ENCODE measurements at places on chromosomes 11 and 22. TPM values are rescaled to one million over a fixed set of nuclear protein-coding genes. Genes with fewer than 3 reads are reported as not detected.
A peak's percentile ranks its signal among the peaks of the same experiment; 100 is the strongest.

GRCh38 chr22:37972527-37972926 lies 11.8 kb downstream of the SOX10 start:
- DNase-seq, result no peak

- DNase-seq, result no peak
Measured at GRCh38 chr22:25465949-25466348, 98.5 kb upstream of the GRK3 start.

DNA sequence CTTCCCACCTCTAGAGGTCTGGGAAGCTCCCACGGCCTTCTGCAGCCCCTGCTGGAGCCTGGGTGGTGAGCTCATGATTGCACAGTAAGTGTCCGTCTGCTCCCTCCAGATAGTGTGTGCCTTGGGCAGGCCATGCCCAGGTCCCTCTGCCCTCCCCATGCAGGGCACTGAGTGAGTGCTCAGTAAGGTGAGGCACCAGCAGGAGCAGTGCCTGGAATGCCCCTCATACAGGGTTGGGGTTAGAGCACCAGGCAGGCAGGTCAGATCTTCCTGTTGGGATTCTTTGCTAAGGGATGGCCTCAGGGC lies 50.3 kb downstream of the NAT10 start:
- DNase-seq, result no peak

DNA sequence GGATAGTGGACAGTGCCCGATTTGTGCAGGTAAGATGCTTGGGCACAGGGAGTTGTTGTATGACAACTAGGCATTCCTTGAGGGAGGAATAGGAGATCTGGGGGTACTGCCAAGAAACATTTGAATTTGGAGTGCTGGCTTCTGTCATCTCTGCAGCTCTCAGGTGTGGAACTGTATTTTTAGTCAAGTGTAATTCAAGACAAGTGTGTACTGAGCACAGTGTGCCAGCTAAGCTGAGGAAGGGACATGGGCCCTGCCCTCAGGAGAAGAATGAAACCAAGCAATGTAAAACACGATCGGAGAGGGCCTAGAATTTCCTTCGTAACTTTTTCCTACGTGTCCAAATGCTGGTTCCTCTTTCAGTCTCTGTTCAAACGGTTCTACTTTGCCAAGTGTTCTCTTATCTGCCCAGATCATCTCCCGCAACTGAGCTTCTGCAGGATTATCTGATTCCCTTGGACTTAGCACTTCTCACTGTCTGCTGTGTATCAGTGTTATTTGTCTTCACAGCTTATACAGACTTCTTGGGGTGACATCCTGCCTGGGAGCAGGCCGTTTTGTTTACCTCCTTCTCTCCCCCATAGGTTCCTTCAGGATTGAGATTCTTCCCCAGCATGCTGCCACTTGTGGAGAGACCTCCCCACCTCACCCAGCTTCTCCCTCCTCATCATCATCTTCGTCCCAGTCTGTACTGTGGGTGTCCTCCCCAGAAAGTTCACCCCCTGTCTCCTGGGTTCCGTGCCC lies 27.6 kb downstream of the ART5 start:
- DNase-seq, result peak; percentile 31

The DDIAS gene
- 4.0 TPM for total RNA-seq

The PVALB gene
- not detected for total RNA-seq

- DNase-seq, result no peak
Measured at GRCh38 chr11:45054956-45055355, 91.5 kb upstream of the PRDM11 start.

Measured in hematopoietic multipotent progenitor cell (in vitro differentiated cells).